ENCODE measurements at places on chromosomes 13 and 19. TPM values are rescaled to one million over a fixed set of nuclear protein-coding genes. Genes with fewer than 3 reads are reported as not detected.

CDX2 gene
- not detected for total RNA-seq

DNA sequence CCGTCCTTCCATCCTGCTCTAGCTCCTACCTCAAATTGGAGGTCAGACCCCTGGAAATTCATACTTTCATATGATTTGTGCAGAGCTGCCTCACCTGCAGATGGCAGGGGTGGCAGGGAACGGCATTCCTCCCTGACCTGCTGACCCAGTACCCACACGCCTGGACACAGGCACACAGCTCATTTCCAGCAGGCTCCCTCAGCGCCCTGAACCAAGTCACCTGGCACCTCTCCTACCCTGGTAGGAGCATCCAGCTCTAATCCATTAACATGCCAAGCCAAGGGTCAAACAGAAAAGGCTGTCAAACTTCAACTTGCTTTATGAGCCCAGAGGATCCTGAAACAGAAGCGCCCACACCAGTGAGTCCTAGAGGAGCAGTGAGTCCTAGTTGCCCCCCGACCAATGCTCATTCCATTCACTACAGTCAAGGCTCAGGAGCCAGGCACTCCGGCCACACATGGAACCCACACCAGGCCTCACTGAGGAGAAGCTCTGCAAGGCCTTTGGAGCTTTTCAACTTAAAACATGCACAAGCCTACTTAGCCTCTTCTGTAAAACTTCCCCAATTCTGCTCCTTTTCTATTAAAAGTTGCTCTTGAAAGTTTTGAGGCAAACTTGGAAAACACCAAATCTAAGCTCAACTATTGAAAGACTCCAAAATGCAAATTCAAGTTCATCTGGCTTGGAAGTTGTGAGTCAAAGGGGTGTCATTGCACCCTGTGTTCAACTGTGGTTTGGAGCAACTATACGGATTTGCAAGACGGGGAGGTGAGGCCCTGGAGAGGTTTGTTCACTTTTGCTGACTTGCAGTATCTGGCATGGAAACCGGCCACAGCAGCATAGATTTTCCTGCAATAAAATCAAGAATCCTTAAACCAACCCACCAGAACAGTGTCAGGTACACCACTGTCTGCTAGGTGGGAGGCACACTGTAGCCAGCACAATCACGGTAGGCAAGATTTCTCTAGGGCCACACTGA, 96.7 kb downstream of the CRYL1 start:
- no peak for DNase-seq

ZNF8 gene
- total RNA-seq = 11.4 TPM

DNA sequence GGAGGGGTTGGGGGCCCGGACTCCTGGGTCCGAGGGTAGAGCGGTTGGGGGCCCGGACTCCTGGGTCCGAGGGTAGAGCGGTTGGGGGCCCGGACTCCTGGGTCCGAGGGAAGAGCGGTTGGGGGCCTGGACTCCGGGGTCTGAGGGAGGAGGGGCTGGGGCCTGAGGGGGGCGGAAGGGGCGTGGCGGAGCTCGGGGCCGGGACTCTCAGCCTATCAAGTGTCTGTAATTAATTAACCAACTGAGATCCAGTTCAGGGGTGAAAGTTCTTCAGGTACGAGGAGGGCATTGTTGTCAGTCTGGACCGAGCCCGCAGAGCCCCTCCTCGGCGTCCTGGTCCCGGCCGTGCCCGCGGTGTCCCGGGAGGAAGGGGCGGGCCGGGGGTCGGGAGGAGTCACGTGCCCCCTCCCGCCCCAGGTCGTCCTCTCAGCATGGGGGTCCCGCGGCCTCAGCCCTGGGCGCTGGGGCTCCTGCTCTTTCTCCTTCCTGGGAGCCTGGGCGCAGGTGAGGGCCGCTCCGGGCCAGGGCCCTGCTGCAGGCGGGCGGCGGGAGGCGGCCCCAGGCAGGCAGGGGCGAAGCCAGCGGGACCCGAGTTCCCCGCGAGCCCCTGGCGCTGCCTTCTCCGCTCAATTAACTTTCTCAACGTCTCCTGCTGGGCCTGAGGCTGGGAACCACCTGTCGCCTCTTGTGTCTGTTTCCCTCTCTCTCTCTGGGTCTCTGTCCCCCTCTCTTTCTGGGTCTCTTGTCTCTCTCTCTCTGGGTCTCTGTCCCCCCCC, 697 bp downstream of the FCGRT start:
- no peak for DNase-seq

GRCh38 chr13:42075517-42075916, 27.1 kb downstream of the DGKH start:
- DNase-seq = no peak

DNA sequence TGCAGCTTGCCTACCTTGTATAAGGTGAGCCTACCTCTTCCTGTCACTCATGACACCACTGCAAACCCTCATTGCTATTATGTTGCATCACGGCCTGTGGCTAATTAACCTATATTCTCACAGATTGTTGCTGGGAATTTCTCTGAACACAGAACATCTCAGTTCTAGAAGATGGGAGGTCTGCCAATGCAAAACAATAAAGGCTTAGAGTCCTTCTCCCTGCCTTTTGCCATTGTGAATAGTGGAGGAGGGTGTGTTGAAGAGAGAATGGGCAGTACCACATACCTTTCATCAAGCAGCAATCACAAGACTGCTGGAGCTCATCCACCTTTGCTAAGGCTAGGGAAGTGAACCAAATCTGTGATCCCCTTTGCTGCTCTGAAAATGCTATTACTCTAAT, 34.4 kb downstream of the WDFY2 start:
- no peak for DNase-seq

CLC gene
- total RNA-seq = not detected

GRCh38 chr13:40273253-40274025, 393.0 kb downstream of the FOXO1 start:
- no peak for DNase-seq

DNA sequence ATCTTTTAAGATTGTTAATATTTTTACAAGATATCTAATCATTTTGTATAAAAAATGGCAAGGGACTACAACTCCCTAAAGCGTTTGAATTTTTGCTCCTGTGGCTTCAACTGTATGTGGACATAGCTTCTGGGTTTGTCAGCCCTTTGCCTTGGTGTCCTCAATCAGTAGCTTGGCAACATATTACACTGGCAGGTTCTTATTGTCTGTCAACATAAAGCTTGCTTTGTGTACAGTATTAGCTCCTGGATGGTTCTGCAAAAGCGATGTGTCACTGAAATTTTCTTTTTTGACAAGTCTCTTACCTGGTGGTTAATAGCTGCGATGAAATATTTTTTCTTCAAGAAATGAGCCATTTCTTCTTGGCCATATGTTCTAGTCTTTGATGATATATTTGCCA, 190.0 kb downstream of the HS6ST3 start:
- DNase-seq = no peak

- DNase-seq = peak; percentile 79
Measured at GRCh38 chr19:48878196-48879024, 6.2 kb downstream of the PPP1R15A start.

- DNase-seq = no peak
Measured at GRCh38 chr13:71290963-71291841, 575.8 kb downstream of the DACH1 start.

GRCh38 chr19:3270902-3271301, 46.4 kb downstream of the CELF5 start:
- no peak for DNase-seq

LRRC63 gene
- not detected for total RNA-seq

DNA sequence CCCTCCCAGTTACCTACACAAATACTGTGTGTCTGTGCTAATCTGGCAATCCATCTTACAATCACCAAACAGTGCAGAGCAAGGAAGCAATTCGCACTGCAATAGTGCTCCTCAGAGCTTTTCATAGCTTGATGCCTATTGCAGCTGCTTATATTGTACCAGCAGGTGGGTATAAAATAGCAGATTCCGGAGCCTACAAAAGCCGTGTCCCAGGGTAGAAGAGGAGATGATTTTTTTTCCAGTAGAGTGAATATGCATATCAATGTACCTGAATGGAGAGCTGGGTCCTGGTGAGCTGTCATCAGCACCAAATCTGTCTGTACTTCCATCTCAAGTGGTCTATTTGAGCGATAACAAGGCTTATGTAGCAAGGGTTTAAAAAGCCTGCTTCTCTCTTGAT, 668.4 kb downstream of the DIAPH3 start:
- no peak for DNase-seq

DNA sequence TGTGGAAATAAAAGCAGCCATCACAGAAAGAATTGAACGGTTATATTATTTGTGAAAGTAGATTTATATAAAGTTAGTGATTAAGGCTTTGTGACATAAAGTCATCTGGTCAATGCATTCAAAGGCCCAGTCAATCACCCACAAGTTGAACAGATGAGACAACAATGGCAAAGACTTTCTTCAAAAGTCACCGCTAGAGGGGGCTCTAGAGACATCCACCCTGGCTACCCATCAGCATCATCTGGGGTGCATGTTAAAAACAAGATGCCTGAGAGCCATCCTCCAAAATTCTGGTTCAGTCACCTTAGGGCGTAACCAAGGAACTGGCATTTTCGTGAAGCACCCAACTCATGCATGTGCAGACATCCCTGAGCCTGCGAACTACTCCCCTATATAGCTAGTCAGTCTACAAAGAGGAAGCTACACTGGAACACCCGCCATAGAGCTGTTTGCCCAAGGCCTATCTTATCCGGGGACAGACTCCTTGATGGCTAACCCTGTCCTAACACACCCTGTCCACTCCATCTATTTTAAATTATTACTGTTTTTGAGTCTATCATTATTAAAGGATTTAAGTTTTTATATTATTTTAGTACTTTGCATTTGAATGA, 970.5 kb downstream of the UQCRFS1 start:
- DNase-seq = no peak

DNA sequence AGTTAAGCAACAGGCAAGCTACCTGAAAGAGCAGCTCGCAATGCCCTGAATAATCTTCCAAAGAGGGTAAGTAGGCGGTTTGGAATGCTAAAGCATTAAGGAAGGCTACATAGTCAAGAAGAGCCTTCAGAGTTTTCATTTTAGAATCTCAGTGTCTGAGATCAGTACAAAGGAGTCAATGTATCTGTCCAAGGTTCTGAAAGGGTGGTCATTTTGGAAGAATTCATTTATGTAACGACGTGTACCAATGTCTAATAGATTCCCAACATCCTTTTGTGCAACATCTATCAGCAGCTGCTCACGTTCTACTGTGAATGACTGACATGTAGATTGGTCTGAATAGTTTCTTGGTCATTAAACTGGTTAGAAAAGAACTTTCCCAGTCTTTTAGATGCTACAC, 15.2 kb downstream of the ZNF665 start:
- DNase-seq = no peak

CEACAM1 gene
- 2.2 TPM for total RNA-seq

ZNF560 gene
- total RNA-seq = not detected

- no peak for DNase-seq
Measured at GRCh38 chr19:55172741-55173140, 6.3 kb upstream of the DNAAF3 start.

SMIM44 gene
- total RNA-seq = not detected

GRCh38 chr19:13165162-13165997, 15.2 kb downstream of the IER2 start:
- no peak for DNase-seq

KLK3 gene
- not detected for total RNA-seq

GRCh38 chr19:35712567-35713505, 5.0 kb upstream of the KMT2B start:
- no peak for DNase-seq

- DNase-seq = no peak
Measured at GRCh38 chr13:24692561-24692960, 12.4 kb downstream of the ATP12A start.

- no peak for DNase-seq
Measured at GRCh38 chr19:39917561-39918182, 16.8 kb downstream of the FCGBP start.

Data from thoracic aorta (tissue), 2 donors.